GM23338 (cell line): ENCODE measurements at places on chromosomes 12 and 14.

DNA sequence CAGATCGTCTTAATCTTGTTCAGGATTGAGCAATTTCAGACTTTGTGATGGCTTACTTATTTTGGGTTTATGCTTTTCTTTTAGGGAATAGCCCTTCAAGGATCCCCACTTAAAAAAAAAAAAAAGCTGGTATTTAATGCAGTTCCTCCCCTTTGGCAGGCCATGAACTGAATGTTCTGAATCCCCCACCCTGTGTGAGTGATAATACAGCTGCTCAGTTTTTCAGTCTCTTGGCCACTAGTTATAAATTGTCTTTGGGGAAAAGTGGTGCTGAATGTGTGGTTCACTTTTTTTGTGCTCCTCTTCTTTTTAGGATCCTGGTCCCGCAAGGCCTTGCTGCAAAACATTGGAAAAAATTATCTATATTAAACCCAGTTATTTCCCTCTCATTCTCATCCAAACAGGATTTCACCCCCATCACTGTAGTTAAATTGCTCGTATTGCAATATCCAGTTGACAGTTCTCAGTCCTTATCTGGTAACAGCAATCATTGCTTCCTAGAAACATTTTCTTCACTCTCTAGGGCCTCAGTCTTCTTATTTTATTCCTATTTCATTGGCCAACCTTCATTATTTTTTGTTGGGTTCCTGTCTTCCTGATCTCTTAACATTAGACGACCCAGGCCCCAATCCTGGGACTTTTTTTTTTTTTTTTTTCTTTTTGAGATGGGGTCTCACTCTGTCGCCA is 73.1 kb upstream of the PAWR start:
- no peak for DNase-seq

GRCh38 chr14:61547186-61548069 is 147.9 kb upstream of the HIF1A start:
- no peak for DNase-seq

- DNase-seq: no peak
Observed at GRCh38 chr12:120432772-120433525, 5.0 kb upstream of the COX6A1 start.

DNA sequence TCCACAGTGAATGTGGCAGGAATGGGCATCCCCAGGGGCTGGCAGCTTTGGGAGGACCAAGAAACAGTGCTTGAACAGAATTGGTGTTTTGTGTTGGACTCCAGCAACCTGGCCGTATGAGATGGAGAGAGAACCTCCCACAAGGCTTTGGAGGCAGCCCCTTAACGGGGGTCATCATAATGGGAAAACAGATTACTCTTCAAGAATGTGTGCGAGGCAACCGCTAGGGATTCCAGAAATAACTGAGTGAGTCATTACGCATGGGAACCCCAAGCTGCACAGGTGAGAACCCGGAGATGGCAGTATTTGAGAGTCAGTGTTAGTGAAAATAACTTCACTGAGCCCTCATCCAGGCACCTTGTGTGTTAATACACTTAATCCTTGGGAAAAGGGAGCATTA is 567.8 kb upstream of the TBX3 start:
- peak; percentile 39 for DNase-seq

DNA sequence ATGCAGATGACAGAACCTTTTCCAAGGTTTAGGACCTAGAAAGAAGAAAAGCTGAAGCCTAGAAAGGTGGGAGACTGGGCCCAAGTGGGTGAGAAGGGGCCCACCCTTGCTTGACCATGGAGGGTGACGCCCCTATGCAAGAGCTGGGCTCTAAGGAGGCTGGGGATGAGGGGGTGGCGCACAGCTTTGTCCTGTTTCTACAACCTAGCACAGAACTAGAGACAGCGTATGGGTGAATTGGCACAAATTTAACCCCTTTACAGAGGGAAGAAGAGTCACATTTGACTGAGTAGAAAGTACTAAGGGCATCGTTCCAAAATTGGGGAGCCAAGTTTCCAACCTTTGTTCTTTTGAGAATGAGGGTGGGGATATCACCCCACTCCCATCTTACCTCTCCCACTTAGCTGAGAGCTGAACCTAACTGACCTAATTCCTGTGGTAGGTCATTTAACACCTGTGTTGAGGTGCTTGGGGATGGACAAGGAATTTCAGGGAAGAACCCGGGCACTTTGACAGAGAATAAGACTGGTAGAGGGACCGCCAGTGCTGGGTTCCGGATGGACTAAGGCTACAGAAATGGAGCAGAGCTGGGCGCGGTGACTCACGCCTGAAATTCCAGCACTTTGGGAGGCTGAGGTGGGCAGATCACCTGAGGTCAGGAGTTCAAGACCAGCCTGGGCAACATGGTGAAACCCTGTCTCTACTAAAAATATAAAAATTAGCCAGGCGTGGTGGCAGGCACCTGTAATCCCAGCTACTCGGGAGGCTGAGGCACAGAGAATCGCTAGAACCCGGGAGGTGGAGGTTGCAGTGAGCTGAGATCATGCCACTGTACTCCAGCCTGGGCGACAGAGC is 5.2 kb downstream of the NFKBIA start:
- DNase-seq: no peak

DNA sequence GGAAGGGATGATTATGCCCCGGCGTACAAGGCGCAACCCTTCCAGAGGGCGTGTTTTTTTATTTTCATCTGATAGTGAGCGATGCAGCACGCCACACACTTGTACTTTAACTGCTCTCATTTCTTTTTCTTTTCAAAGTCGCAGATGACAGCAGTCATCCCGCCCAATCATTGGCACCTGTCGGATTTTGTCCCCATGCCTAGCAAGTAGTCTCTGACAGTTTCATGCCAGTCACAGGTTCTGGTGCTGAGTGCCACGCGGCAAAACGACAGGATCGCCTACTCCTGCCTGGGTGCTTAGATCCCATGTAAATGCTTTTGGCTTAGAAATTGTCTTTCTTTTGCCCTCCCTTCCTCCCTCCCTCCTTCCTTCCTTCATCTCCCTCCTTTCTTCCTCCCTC is 117.7 kb downstream of the GLT1D1 start:
- DNase-seq: no peak

GRCh38 chr14:55015006-55015405 is 11.9 kb downstream of the WDHD1 start:
- DNase-seq: no peak

- DNase-seq: no peak
Observed at GRCh38 chr12:67410246-67410645, 141.1 kb downstream of the CAND1 start.

DNA sequence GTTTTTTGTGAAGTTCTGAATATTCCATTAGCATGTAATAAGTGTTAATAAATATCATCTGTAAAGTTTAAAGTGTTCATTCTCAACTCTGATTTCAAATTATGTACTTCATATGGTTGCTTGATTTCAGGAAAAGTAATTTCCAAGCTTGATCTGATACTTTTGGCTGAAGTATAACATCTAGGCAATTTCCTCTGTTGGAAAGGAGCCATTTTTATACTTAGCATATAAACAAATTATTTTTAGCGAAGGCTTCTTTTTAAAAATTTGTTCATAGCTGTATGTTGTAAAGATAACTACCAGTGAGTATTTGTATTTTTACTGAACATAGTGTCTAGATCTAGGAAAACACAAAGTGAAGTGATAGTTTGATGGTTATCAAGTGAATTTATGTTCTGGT is 153.4 kb upstream of the TMTC2 start:
- no peak for DNase-seq

- no peak for DNase-seq
Observed at GRCh38 chr12:82412246-82412645, 53.9 kb downstream of the METTL25 start.

- no peak for DNase-seq
Observed at GRCh38 chr12:96912261-96912660, 5.2 kb downstream of the NEDD1 start.

- DNase-seq: no peak
Observed at GRCh38 chr12:18135086-18135485, 45.1 kb upstream of the RERGL start.

DNA sequence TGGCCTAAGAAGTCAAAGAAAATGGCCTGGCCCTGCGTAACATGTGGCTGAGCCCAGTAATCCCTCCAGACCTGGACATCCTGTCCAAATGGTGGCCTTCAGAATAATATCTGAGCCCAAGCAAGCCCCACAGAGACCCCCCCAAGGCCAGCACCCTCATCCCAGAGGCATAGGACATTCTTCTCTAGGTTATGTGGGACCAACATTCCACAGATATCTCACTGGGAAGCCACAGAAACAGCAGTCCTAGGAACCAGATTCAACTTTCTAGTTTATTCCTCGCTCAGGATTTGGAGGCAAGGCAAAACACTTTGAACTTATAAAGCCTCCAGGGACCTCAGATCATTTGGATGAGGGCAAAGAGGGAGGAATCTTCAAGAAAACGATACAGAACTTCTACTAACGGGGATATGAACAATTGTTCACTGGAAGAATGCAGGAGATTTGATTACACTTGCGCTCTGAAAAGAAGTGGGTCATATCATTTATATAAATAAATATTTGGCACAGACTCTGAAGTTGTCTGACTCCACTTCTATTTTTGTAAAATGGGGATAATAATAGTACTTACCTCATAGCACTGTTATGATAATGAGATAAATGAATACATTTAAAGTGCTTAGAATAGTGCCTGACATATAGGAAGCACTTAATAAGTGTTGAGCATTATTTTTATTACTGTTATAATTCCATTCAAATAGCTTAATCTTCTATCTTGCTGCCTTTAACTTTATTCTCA is 171.5 kb downstream of the NUAK1 start:
- DNase-seq: no peak

- DNase-seq: no peak
Observed at GRCh38 chr12:105825141-105825540, 313.6 kb downstream of the NUAK1 start.

GRCh38 chr12:120939523-120939922 is 35.4 kb upstream of the SPPL3 start:
- DNase-seq: no peak

GRCh38 chr14:64147126-64147790 is 146.9 kb downstream of the ESR2 start:
- no peak for DNase-seq

DNA sequence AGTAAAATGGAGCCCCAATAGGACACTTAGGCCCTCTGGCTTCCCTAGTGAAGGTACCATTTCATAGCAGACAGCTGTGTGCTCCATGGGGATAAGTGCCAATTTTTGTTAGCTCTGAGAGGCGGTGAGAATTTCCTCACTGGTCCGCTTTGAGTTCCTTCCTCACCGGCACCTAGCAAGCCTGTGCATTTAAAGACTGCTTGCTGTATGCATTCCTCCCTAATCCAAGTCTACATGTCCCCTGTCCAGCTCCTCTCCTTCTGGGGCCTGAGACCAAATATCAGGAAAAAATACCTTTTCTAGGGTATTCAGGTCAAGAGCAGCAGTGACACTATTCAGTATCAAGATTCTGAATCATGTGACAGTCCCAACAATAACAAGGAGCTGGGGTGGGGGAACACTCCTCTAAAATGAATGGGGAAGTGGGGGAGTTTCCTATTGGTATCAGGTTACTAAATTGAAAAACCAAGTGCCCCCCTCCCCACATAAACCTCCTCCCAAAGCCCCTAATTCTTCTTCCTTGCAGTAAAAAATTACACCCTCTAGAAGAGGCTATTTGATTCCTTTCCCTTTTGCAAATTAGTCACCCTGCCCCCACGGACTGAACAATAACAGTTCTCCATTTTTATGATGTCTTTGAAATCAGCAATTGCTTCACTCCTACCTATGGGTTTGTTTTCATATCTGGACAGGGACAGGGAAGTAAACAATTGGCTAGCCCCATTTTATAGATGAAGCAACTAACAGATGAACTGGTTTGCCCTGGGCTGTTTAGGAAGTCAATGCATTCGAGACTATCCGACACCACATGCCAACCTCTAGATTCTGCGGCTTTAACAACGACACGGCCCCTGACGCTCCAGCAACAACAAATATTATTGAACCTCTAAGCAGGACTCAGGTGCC is 28.9 kb downstream of the BCL11B start:
- DNase-seq: no peak

DNA sequence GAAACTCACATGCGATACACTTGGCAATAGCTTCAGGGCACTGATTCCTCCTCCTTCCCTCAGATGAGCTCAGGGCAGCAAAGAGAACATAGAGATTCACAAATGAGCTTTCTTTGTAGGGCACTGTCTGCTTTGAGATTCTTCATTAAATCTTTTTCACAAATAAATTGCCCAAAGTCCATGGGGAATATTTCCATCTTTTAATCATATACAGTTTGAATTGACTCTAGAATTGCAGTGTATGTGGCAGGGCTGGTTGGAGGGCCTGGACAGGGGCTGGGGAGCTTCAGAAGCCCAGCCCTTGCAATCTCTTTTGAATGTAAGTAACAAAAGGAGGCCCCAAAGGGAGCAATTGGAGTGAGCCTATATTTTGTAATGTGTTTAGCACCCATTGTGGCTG is 197.5 kb downstream of the NOVA1 start:
- DNase-seq: no peak

GRCh38 chr12:50922820-50923219 is 29.5 kb upstream of the HIGD1C start:
- no peak for DNase-seq

DNA sequence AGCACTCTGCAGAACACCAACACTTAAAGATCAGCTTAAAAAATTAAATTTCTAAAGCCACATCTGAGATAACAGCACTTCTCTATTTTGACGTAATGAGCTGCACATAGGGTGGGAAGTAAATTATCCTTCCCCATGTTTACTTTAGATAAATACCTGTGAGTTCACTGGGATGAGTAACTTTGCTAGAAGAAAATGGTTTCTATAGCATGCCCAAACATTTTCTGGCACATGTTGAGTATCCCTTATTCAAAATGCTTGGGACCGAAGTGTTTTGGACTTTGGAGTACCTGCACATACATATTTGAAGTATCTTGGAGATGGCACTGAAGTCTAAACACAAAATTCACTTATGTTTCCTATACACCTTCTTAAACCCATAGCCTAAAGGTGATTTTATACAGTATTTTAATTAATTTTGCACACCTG is 6.6 kb downstream of the SLC38A2 start:
- no peak for DNase-seq

DNA sequence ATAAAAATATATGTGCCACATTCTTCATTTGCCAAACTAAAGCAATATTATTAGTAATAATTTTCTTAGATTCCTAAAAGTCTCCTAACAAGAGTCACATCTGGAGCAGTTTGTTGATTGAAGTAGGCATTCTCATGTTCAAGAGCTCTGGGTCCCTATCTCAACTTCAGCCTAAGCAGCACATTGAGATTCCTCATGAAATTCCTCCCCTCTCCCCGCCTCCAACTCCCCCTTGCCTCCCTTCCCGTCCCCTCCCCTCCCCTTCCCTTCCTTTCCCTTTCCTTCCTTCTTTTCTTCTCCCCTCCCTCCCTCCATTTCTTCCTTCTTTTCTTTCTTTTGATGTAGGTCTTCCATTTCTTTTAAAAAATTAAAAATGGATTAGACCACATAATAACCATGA is 48.7 kb upstream of the NAV3 start:
- peak; percentile 69 for DNase-seq

DNA sequence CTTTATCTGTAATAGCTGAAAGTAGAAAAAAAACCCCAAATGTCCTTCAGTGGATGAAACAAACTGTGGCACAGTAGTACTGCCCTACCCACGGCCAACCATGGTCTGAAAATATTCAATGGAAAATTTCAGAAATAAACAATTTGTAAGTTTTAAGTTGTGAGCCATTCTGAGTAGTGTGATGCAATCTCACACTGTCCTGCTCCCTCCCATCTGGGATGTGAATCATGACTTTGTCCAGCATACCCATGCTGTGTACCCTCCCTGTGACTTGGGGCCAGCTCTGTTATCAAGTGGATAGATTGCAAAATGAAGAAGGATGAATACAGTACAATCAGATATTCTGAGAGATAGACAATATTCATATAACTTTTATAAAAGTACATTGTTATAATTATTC is 106.2 kb downstream of the SMOC1 start:
- no peak for DNase-seq

GRCh38 chr12:57852620-57853500 is 6.3 kb upstream of the CTDSP2 start:
- peak; percentile 93 for DNase-seq

- DNase-seq: no peak
Observed at GRCh38 chr12:23415180-23415579, 534.3 kb downstream of the SOX5 start.
